CD4-positive, alpha-beta T cell (primary cell): ENCODE measurements at places on chromosomes 2 and 18. TPM values are rescaled to one million over a fixed set of nuclear protein-coding genes. Genes with fewer than 3 reads are reported as not detected.

Gene DUSP2
- 730 TPM for total RNA-seq

DNA sequence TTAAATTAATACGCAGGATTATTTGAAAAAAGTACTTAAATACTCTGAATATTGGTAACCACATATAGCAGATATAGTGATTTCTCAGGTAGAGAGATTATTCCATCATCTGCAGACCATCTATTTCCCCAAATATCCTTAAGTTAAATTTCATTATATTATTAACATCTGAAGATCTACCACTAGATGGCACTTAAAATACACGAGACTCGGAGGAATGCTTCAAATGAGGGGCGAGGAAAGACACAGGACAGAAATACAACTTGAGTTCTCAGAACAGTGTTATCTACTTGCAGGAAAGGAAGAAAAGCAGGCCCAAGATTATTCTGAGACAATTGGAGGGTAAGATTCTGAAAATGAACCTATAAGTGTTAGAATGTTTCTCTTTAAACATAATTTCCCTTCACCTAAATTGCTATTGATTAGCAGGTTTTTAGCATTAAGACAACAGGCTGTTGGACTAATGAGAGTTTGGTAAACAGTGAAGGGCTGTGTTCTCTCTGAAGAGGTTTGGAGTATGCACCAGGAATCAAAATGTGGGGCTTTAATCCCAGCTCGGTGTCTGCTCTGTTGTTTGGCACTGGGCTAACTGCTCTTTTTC is 76.9 kb upstream of the GCFC2 start:
- H3K27ac ChIP-seq = no peak overlapping the region
- H3K4me1 ChIP-seq = no peaks in the 10 kb centered on the region
- H3K4me3 ChIP-seq = no peak overlapping the region
- H3K36me3 ChIP-seq = no peaks in the 10 kb centered on the region

- H3K36me3 ChIP-seq = no peaks in the 10 kb centered on the region
- no peak for DNase-seq
- H3K27me3 ChIP-seq = no peaks in the 10 kb centered on the region
- H3K4me3 ChIP-seq = no peak overlapping the region
- no peak overlapping the region for H3K27ac ChIP-seq
Measured at GRCh38 chr18:49880661-49881060, 67.3 kb upstream of the ACAA2 start.

Gene MRO
- not detected for total RNA-seq

Gene NEU2
- total RNA-seq = not detected

Gene COL3A1
- not detected for total RNA-seq
